ENCODE measurements at places on chromosomes 16 and 17.

- DNase-seq: no peak
Measured at GRCh38 chr16:4947722-4948503, 10.2 kb upstream of the SEC14L5 start.

DNA sequence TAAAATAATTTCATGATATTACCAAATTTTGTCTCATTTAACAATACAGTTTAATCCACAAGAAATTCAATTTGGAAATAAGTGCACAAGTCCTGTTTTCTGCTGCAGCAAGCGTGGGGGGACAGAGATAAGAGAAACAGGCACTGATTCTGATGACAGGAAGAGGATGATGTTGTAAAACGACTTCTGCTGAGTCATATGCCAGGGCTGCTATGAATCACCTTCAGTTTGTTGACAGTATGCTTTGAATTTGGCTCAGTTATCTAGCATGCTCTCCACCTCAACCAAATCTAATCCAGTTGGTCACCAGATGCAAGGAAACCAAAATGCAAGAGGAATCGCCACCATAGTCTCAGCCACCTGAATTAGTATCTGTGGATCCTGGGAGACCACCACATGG, 244.1 kb upstream of the MON1B start:
- DNase-seq: peak; percentile 54

DNA sequence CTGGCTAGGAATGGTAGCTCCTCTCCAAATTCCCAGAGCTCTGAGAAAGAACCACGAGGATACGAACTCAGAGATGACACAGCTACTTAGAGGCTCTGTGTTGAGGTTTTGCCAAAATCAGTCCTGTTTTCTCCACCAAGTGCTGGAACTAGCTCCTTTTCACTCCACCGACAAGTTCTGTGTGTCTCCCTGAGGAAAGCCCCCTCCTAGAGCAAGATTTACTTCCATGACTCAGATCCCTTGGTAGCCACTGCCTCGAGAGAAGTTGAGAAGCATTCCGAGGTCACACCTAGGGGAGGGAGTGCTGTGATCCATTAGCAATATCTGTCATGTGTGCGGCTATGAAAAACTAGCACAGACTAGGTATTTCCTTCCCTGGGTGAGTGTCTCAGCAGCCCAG, 30.6 kb downstream of the IL21R start:
- peak; percentile 69 for DNase-seq

DNA sequence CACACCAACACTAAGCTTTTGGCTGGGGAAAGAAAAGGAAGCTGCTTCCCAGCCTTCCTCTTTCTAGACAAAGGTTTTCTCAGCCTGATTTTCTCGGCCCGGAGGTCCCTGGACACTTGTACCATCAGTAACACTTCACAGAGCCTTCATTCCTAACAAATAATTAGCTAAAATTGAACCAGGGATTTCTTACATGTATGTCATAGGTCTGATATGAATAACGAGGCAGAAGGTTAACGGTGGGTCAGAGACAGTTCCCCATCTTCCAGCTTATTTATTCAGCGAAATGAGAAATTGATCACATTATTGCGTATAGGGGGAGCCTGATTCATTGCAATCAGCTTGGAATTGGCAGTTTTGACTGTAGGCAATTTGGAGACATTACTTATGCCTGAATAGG, 142.5 kb downstream of the SALL1 start:
- DNase-seq: no peak

GRCh38 chr16:12193692-12194091, 217.2 kb downstream of the SNX29 start:
- DNase-seq: no peak

DNA sequence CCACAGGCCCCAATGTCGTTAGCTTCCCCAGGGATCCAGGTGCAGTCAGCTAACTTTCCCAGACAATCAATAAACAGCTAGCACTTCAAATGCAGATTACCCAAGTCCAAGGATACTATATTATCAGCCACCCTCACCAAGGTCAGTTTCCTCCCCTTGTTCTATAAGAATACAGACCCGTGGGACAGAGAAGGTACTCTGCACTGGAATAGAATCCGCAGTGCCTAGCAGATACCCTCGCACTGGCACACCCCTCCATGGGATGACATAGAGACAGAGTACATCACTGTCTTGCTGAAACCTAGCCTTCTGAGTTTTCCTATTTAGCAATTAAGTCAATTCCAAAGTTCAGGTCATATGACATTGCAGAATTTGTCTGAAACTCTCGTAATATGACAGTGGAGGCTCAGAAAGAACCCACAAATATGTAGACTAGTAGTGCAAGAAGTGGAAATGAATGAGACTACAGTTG, 40.0 kb upstream of the ABCA10 start:
- no peak for DNase-seq

DNA sequence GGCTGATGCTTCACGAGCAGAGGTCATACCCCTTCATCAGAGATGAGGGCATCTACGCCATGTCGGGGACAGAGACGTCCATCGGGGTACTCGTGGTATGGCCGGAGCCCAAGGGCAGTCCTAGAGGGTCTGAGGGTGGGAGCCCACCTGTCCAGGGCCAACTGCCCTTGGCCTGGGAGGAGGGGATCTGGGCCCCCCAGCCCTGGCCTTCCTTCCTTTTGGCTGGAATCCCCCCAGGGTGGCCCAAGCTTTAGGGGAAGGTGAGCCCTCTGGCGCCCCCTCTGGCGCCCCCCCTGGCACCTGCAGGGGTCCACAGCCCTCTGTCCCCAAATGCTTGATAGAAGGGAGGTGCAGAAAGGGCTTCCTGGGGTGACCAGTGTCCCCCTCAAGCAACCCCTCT, 69.3 kb downstream of the SCNN1B start:
- no peak for DNase-seq

GRCh38 chr16:26983426-26983825, 83.3 kb upstream of the C16orf82 start:
- DNase-seq: peak; percentile 73

- peak; percentile 43 for DNase-seq
Measured at GRCh38 chr16:87240211-87241136, 76.7 kb downstream of the C16orf95 start.

DNA sequence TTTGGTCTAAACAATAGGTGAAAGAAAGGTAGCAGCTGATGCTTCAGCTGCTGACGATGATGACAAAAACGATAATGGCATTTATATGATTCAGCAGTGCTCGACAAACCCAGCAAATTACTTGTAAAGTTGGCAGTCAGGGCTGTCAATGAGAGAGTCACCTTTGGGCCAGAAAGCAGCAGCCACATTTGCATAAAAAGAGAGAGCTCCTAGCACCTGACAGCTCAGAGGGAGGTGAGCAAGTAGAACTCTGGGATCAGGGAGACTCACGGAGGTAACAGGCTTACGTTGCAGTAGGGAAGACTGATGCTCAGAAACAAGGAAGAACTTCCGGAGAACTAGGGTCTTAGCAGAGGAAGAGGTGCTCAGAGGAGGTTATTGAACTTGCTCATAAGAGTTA, 291.9 kb upstream of the ZFHX3 start:
- DNase-seq: no peak

- DNase-seq: no peak
Measured at GRCh38 chr16:11780991-11781680, 15.9 kb downstream of the ZC3H7A start.

DNA sequence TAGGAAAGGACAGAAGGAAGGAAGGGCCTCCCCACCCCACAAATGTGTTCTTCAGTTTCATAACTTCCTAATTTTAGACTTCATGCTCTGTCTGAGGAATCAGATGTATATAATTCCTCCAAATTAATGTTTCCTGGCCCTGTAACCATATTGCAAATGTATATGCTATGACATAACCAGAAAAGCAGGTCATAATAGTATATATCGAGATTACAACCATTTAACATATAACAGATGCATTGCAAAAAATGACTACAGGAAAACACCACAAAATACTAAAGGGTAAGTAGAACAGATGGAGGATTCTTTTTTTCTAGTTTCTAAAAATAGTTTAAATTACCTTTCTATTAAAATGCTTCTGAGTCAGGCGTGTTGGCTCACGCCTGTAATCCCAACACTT, 3.1 kb upstream of the EXOC7 start:
- no peak for DNase-seq

GRCh38 chr17:29178750-29179231, 1.4 kb downstream of the MYO18A start:
- DNase-seq: no peak

GRCh38 chr17:66675991-66676371, 158.9 kb upstream of the CACNG5 start:
- no peak for DNase-seq

Data from M059J (cell line).